NCI-H446 (cell line): ENCODE measurements at places on chromosomes 1 and 21.

DNA sequence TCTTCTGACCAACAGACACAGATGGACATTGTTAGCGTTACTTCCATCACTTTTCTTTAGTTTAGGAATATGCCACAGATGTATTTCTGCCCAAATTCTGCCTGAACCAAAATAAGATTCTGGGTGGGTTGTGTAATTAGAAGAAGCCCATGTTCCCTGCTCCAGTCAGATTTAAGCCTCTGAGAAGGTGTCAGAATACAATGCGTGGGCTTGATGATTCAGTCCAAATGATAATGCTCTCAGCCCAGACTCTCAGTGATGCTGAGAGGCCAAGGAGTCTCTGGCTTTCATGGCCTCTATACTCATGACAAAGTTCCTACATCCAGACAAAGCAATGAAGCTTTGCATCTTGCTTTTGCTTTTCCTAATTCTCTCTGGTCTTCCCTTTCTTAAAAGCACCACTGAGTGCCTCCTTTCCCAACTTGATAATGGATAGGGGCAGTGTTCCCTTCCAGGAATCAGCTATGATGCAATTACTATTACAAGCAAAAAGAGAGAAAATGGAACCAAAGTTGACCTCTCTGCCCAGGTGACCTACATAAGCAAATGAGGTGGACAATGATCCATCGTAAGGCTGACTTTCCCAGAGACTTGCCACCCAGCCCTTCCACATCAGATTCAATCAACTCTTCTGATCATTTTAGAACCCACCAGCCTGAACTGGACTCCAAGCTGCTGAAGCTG lies 8.8 kb downstream of the SEC16B start:
- no peak for DNase-seq

- DNase-seq = no peak
Measured at GRCh38 chr1:80666073-80666472, 1134.7 kb upstream of the ADGRL2 start.

DNA sequence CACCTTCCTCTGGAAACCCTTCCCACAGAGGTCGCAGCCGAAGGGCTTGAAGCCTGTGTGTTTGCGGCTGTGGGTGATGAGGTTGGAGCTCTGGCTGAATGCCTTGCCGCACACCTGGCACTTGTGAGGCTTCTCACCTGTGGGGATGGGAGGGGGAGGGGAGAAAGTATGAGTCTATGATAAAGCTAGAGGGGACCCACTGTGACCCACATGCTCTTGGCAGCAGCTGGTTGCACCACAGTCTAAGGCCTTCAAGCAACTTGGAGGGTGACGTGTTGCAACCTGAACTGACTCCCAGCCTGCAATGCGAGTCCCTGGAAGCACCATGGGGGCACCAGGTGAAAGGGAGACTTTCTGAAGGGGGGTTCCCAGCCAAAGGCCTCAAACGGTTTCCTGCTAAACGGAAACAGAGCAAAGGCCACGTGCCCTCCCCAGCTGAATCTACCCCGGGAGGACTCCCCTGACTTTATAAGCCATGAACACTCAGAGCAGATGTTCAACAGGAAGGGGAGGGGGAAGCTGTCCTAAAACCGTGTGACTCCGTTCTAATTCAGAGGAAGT lies 10.6 kb downstream of the GFI1 start:
- no peak for DNase-seq

DNA sequence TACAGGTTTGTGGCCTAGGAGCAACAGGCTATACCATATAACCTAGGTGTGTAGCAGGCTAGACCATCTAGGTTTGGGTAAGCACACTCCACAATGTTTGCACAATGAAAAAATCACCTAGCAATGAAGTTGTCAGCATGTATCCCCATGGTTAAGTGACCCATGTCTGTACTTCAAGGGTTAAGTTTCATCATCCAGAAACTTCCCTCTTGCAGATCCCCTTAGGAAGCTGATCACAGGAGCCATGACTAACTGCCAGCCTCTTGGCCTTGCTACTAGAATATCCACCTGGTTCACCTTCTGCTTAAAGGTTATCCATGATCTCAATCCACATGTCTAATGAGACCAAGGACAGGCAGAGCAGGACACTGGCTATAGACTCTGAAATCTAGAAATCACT lies 3.5 kb upstream of the UBXN10 start:
- no peak for DNase-seq

GRCh38 chr1:193542690-193543089 lies 356.3 kb upstream of the B3GALT2 start:
- DNase-seq = no peak

- DNase-seq = no peak
Measured at GRCh38 chr1:150695561-150695960, 1.4 kb downstream of the GOLPH3L start.

DNA sequence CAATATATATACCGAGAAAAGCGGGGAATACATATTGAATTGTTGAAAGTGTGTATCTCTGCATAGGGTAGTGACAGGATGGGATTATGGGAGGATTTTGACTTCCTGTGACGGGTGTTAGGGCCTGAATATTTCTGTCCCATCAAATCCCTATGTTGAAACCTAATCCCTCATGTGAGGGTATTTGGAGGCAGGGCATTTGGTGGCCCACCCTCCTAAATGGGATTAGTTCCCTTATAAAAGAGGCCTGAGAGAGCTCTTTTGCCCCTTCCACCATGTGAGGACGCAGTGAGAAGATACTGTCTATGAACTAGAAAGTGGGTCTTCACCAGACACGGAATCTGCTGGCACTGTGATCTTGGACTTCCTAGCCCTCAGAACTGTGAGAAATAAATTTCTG lies 137.3 kb downstream of the ZSCAN20 start:
- no peak for DNase-seq

- DNase-seq = no peak
Measured at GRCh38 chr1:54615531-54616279, 7.6 kb downstream of the FAM151A start.

- peak; percentile 61 for DNase-seq
Measured at GRCh38 chr21:21241391-21241790, 243.2 kb downstream of the NCAM2 start.

- no peak for DNase-seq
Measured at GRCh38 chr1:68594851-68595250, 98.0 kb upstream of the DEPDC1 start.
